ENCODE measurements at places on chromosomes 3 and 15.

DNA sequence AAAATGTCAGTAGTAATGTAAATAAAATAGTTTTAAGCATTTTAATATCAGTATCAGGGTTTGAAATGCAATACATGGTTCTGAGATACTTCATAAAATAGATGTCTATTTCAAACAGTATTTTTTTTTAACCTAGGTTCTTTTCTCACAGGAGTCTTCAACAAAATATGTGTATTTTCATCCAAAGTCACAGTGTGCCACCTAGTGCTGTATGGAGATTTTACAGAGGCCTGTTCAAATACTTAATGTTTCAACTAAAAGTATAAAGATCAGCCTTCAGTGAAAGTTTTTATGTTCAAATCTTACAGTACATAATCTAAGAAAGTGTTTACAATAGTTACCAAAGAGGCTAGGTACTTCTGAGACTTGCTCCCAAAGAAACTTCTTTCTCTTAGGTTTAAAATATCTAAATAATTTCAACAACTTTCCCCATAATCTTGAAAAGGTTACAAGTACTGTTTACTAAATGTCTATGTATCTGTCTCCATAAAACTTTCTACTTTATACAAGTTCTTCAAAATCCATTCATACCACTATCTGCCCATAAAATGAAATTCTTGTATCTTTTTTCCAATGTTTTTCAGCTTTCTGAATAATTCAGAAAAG lies 38.3 kb downstream of the SCAPER start:
- DNase-seq, result no peak

GRCh38 chr15:32652178-32652577 lies 10.7 kb downstream of the SCG5 start:
- DNase-seq, result no peak

- DNase-seq, result no peak
Measured at GRCh38 chr15:68354268-68354667, 76.7 kb downstream of the FEM1B start.

DNA sequence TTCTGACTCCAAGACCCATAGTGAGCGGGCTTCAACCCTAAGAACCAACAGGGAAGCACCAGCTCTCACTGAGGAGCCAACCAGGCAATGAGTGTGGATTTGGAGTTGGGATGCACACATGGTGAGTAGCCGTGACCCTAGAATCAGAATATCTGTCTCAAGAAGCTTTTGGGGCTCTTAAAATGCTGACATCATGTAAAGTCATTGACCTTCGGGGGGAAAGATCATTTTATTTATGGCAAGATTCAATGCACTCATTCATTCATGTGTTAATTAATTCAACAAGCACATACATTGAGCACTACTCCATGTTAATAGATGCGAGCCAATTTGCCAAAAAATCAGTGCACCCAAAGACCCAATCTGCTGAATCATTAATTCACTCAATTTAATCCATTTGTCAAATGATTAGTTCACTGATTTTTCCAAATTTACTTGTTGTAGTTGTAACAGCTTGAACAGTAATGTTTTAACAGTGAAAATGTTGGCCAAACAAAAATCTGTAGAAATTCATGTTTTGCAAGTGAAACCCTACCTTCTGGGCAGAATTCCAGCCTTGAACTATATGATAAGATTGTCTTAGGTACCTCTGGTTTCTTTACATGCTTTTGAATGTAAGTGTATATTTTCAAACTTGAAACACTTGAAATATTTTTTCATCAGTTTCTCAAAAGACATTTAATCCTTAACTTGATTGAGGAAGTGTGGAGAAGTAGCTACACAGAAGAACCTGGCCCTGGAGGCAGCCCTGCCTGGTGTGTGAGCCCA lies 29.8 kb upstream of the LACTB start:
- DNase-seq, result no peak

- no peak for DNase-seq
Measured at GRCh38 chr3:33426068-33426467, 14.1 kb downstream of the UBP1 start.

DNA sequence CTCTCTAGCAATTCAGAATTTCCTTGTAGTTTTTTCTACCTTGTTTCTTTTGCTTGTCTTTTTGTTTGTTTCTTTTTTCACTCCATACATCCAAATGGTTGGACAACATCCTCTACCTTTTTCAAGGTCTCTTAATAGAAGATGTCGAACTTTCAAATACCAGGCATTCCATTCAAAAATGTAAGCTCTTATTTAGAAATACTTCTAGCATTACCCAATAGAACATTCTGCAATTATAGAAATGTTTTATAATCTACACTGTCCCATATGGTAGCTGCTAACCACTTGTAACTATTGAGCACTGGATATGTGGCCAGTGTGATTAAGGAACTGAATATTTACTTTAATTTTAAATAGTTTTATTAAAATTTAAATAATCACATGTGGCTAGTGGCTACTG lies 196.2 kb upstream of the MRPL3 start:
- no peak for DNase-seq

- DNase-seq, result no peak
Measured at GRCh38 chr3:147513785-147514184, 104.6 kb downstream of the ZIC1 start.

DNA sequence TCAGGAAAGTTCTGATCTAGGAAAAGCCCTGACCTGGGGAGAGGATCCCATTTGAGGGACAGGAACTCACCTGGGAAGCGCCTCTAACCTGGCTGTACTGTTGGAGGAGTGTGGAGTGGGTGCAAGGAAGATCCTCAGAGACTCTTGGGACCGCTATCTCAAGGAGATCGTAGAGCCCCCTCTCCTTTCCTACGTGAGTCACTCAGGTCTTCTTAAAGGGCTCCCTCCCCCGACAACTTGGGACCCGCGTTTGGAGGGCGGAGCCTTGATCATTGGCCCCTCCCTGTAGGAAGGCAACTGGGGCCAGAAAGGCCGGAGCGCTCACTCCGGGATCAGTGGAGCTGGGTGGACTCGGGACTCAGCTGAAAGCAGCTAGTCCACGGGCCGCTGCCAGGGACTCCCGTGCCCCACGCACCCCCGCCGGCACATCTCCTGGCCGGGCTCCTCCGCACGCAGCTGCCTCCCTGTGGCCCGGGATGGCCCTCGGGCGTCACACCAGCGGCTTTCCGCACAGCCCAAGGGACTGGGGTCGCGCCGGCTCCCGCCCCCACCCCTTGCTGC lies 520 bp downstream of the SLC26A6 start:
- DNase-seq, result no peak

DNA sequence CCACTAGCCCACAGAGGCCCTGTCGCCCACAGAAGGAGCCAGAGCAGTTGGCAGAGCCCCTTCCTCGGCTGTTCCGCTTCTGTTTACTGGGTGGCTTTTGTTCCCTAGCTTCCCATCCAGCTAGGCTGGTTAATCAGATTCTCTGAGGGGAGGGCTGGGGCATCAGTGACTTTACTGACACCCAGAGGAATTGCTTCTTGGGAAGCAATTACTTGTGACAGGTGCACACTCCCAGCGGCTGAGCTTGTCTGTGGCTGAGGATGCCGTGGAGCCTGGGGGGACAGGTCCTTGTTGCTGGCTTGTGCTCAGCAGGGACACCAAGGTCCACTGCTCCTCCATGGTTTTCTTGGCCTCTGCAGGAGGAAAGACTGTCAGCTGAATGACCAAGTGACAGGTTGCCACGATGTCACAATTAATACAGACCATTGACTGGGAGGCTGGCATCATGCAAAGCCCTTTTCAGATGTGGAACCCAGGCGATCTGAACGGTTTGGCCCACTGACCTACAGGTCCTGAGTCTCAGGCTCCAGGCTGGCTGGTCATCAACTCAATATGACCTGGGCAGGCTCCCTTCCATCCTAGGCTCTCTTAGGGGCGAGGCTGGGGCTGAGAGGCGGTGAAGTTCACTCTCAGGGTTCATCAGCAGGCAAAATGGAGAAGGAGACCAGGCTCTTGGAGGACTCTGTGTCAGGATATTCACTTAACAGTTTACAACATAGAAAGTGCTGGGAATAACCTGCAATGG lies 31.8 kb upstream of the SFMBT1 start:
- DNase-seq, result no peak

- no peak for DNase-seq
Measured at GRCh38 chr3:9399746-9400145, 2.3 kb downstream of the SETD5 start.

GRCh38 chr3:4897765-4898453 lies 81.3 kb upstream of the BHLHE40 start:
- no peak for DNase-seq

- no peak for DNase-seq
Measured at GRCh38 chr3:56126632-56127031, 341.6 kb downstream of the ERC2 start.

GRCh38 chr3:74106925-74107324 lies 482.2 kb upstream of the PDZRN3 start:
- no peak for DNase-seq

- DNase-seq, result no peak
Measured at GRCh38 chr15:97708252-97708651, 252.3 kb upstream of the ARRDC4 start.

- no peak for DNase-seq
Measured at GRCh38 chr3:73605412-73605811, 19.3 kb downstream of the PDZRN3 start.

- DNase-seq, result no peak
Measured at GRCh38 chr3:113214917-113215595, 3.7 kb downstream of the BOC start.

DNA sequence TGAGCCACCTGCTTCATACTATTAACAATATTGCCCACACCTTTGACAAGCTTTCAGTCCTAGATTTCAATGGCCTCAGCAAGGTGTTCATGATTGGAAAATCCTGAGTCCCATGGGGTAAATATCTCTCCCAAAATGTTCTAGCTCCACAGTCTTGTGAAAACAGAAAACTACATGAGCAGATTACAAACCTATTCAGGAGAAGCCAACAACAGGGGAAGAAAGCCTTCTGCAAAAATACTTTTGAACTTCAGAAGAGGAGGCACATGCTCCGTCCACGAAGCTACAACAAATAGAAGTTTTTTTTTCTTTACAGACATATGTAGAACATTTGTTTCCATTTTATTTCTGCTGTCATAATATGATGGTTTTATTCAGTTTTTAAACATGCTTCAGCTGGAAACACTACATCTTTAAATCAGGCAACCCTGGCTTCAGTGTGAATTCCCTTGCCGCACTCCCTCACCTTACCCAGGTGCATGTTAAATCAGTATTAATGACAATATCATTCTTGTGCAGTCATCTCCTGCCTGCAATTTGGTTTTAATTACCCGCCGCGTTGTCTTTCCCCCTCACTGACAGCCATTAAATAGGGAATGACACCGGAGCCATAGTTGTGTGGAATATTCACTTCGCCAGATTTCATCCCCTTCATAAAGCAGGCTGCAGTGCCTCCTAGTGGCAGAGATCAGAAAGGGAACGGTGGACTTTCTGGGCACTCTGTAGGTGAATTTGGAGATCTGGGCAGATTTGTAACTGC lies 725.5 kb upstream of the ARRDC4 start:
- peak; percentile 48 for DNase-seq

DNA sequence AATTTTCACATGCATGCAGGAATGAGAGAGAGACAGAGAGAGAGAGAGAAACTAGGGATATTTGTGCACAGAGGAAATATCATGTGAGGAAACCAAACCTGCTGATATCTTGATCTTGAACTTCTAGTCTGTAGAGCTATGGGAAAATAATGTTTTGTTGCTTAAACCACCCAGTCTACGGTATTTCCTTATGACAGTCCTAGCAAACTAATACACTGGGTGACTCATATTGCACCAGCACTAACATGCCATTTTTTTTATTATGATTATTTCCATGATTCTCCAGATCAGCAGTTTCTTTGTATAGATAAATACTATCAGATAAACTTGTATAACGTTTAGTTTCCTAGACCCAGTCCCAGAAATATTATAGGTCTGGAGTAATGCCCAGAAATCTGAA lies 1259.0 kb downstream of the ZPLD1 start:
- no peak for DNase-seq

GRCh38 chr3:78728406-78729145 lies 1039.2 kb downstream of the ROBO1 start:
- DNase-seq, result no peak

Data from omental fat pad (tissue), 4 donors.